ENCODE measurements at places on chromosomes 7 and 10.

DNA sequence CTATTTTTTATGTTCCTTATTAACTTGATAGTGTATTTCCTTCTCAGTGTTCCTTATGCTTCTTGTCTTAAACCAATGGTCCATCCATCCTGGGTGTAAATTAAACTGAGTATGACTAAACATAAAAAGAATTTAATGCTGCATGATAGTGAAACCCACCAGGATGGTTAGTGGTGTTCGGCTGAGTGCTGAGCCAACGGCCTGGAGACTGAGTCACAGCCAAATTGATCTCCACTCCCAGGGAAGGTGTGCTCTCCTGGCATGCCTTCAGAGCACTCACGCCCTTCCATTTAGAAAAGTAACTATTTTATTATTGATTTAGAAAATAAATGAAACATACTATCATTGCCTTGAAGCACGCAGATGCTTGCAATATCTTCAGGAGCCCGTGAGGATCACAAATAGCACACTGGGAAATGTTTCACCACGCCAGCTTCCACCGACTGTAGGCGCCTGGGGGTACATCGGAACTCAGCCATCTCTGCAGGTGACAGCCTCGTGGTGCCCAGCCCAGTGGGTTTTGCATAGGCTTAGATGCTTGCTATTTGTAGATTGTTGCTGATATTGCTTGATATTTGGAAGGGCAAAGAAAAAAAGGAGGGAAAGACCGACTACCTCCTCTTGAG lies 40.0 kb upstream of the LOXL4 start:
- DNase-seq: no peak

GRCh38 chr7:119270644-119271043 lies 1002.3 kb upstream of the KCND2 start:
- DNase-seq: no peak

- no peak for DNase-seq
Measured at GRCh38 chr10:61187601-61188000, 243.6 kb upstream of the RHOBTB1 start.

DNA sequence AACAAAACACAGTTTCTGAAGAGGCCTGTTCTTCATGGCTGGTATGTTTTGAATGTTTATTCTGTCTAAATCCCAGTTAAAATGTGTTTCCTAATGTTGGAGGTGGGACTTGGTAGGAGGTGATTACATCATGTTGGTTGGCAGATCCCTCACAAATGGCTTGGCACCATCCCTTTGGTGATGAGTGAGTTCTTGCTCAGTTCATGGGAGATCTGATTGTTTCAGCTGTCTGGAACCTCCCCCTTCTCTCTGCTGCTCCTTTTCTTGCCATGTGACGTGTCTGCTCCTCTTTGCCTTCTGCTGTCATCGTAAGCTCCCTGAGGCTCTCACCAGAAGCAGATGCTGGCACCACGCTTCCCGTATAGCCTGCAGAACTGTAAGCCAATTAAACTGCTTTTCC lies 383.6 kb upstream of the TPK1 start:
- no peak for DNase-seq

DNA sequence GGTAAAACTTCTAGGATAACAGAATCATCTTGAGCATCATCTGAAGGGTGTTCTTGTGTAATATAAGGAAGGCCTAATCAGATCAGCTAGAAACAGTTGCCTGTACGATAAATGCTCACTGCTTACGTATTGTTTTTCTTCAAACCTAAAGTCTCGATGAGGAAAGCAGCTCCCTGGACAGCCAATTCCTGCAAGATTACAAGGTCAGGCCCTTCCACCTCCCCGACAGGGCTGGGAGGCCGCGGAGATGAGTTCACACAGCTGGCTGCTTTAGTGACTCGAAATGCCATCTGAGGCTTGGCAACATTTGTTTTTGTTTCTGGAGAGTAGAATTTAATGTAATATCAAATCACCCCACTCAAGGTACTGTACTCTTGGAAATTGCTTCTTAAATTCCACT lies 95.1 kb upstream of the PFKP start:
- DNase-seq: no peak

GRCh38 chr10:2782265-2782664 lies 285.1 kb upstream of the PFKP start:
- DNase-seq: no peak

- DNase-seq: no peak
Measured at GRCh38 chr7:127382301-127383085, 10.0 kb downstream of the ZNF800 start.

DNA sequence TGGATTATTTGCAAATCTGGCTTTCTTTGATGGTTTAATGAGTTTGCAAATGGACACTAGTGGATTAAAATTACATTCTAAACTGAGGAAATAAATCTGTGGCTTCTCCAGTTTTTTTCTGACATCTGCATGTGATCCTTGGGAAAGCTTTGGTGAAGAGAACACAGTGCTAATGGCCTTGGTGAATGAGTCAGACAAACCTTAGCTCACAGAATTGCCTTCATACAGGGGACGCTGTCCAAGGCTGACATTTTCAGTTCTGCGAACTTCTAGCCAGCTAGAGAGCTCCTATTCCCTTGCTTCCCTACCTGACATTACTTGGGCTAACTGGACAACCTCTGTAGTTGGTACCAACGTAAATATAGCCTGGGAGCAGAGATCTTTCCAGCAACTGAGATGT lies 21.2 kb downstream of the BMPER start:
- no peak for DNase-seq

- no peak for DNase-seq
Measured at GRCh38 chr10:89942217-89942616, 240.8 kb downstream of the KIF20B start.

DNA sequence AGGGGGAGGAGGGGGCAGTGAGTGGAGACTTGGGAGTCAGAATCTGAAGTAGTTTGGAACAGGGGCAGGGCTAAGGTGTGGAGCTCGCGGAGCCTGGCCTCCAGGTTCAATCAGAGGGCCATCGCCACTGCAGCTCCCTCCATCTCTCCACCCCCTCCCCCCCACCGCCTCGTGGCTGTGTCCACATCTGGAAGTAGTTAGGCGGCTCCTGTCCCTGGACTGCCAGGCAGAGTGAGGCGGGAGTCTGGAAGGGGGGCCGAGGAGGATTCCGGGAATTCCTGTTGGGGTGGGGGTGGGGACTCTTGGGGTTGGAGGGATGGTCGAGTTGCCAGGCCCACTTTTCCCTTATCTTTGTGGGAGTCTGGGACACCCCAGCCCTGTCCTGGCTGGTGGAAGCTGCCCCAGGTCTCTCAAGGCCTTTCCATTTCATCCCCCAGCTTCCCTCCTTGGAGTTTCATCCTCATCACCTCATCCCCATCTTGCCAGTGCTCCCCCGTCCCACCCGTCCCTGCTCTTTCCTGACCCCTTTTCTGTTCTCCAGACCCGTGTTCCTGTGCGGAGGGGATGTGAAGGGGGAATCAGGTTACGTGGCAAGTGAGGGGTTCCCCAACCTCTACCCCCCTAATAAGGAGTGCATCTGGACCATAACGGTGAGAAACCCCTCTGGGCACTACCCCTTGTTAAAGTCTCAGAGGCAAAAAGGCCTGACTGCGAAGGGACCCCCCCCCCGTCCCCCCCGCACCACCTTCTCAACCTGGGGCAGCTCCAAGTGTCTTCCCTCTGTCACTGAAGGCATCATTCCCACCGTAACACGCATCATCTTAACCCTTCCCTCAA lies 944 bp downstream of the PCOLCE start:
- DNase-seq: no peak

DNA sequence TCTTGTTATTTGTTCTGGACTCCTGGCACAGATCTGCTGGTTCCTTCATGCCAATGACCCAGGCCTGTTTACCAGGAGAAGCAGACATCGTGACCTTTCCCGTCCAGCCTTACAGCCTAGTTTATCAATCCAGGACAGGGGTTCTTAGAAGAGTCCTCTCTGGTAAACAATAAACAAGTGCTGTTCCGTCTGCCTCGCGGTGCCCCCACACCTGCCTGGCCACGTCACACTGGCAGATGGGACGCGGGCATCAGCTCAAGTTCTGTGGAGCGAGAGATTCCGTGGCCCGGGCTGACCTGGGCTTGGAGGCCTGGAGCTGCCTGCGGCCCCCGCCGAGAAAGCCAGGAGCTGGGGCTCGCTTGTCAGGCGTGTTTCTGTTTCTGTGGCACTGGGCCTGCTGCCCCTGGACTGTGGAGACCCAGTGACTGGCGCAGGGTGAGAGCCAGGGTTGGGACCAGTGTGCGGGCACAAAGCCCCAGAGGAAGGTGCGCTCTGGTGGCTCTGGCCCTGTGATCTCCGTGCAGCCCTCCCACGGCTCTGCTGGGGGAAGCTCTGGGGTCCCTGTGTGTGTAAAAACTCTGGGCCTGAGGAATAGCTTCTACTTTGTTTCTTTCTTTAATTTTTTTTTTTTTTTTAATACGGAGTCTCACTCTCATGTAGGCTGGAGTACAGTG lies 28.4 kb upstream of the PFKFB3 start:
- DNase-seq: no peak

GRCh38 chr7:46162609-46163008 lies 241.5 kb upstream of the IGFBP3 start:
- DNase-seq: no peak
